ENCODE measurements at places on chromosomes 7 and 10.

DNA sequence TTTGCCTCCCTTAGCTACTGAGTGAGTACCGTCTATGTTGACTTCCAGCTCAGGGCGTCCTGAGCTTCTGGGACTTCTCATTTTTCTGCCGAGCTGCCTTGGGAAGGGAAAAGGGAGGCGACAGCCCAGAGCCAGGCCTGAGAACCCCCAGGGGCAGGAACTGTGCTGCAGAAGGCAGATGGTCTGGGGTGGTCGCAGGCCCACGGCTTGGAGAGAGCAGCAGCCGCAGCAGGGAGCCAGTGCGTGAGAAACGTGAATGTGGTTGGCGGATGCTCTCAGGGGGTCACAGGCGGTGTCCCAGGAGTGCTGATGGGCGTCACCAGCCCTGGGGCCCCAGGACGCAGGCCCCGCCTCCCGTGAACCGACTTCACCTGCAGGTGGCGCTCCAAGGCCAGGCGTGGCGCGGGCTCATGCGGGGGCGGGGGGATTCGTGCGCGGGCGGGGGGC is 9.2 kb upstream of the PWWP2B start:
- peak; percentile 79 for DNase-seq

GRCh38 chr10:86390337-86391120 is 23.9 kb upstream of the GRID1 start:
- DNase-seq: no peak

- no peak for DNase-seq
Observed at GRCh38 chr10:76150876-76151288, 719.5 kb downstream of the LRMDA start.

GRCh38 chr7:48876087-48876486 is 48.3 kb upstream of the CDC14C start:
- no peak for DNase-seq

DNA sequence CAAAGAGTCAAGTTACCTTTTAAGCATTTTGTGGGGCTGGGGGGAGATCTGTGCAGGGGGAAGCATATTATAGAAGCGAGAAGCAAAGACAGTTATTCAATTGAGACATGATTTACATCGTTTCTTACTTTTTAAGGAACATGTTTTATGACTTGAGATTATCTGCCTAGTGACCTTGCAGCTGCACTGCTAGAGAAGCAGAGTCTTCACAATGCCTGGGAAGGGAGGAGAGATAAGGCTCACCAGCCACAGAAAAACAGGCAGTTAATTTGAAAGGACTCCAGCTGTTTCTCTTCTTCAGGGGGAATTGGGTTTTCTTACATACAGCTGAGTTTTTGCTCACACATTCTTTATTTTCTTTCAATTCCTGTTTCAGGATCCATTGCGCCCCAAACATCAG is 31.0 kb downstream of the PHYH start:
- no peak for DNase-seq

DNA sequence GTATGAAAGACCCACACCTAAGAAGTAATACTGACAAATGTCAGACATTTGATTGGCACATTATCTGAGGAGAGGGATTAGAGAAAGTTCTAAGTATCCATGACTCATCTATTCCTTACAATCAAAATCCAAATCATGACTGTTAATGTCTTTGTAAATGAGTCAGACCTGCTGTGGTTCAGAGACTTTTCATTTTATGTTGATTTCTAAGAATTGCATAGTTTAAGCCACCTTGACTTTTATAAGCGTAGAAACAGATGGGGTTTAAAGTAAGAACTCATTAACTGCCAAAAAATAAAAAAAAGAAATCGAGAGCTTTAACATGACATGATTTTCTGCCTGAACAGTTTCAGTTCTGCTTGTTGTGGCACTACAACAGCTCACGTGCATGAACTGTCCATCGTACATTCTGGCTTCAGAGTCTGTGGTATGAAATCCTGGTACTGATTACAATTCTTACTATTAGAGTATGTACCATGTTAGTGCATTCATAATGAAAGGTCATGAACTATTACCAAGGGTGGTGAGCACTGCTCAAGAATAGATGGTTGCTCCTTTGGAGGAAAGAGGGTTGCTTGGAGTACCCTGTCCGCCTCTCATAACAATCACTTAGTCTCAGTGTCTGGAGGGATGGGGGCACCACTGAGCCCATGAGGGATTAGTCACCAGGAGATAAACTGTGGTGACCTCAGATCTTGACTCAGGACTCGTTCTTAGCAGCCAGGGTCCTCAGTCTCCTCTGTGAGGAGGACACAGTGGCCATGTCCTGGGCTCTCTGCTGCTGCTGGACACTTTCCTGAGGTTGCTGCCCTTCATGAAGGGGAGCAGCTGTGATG is 42.2 kb downstream of the ACSM6 start:
- DNase-seq: no peak

DNA sequence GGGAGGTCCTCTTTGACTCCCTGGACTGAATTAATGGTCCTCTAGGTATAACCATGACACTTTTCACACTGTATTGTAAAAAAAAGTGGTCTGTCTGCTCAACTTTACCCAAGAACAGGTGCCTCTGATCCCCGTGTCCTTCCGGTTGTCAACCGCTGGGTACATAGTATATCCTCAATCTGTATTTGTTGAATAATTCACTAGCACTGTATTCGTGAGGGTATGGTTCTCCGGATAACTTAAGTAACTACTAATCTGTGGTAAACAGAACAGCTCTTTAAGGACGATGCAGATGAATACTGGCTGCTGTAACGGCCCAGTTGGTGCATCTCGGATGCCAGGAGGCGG is 472 bp upstream of the ADAM22 start:
- no peak for DNase-seq

GRCh38 chr7:79837915-79838314 is 296.7 kb upstream of the GNAI1 start:
- no peak for DNase-seq

DNA sequence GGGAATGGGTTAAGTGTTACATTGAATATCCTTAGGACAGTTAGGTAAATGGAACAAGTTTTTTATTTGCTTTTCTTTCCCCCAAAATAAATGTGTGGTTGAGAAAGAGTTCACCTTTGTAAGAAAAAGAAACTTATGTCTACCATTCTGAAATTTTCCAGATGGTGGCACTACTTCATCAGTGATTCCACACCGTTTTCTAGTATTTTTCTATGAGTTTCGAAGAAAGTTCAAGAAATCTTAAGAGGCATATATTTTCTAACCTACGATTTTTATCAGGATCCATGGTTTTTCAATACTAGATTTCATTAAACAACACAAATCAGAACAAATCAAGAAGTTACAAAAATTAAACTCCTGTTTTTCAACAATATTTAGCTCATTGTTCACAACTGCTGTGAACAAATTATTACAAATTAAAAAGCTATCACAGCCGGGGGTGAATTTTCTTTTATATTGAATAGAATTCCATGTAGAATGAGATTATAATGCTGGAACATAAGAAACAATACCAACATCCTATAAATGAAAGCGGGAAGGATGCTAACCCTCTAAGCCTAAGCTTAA is 163.1 kb upstream of the NPVF start:
- no peak for DNase-seq

- DNase-seq: no peak
Observed at GRCh38 chr10:19941206-19941880, 125.1 kb downstream of the PLXDC2 start.

DNA sequence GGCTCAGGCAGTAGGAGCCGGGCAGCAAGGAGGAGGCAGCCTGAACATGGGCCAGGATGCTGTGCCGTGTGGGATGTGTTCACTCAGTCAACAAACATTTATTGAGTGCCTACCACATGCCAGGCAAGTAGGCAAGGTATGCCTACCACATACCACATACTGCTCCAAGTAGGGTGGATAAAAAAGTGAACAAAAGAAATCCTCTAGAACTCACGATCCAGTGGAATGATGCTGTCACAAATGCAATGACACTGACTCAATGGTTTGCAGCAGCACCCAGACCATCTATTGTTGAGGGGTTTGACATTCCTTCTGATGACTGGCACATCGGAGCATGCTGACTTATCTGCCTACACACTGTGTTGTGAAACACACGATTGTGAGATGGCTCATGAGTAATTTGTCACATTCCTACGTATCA is 413.5 kb downstream of the NRG3 start:
- no peak for DNase-seq

- no peak for DNase-seq
Observed at GRCh38 chr7:83799333-83799732, 150.4 kb upstream of the SEMA3E start.

DNA sequence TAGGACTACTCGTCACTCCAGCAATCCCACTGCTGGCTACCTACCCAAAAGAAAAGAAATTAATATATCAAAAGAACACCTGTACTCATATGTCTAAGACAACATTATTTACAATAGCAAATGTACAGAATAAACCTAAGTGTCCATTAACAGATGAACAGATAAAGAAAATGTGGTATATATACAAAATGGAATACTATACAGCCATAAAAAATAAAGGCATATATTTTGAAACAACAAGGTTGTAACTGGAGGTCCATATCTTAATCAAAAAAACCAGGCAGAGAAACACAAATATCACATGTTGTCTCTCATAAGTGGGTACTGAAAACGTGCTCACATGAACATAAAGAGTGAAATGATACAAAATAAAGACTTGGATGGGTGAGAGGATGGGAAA is 1073.3 kb upstream of the PHF14 start:
- no peak for DNase-seq

GRCh38 chr7:7792056-7792455 is 73.6 kb upstream of the RPA3 start:
- no peak for DNase-seq

GRCh38 chr10:102645388-102645740 is 1.1 kb downstream of the TRIM8 start:
- DNase-seq: peak; percentile 28

DNA sequence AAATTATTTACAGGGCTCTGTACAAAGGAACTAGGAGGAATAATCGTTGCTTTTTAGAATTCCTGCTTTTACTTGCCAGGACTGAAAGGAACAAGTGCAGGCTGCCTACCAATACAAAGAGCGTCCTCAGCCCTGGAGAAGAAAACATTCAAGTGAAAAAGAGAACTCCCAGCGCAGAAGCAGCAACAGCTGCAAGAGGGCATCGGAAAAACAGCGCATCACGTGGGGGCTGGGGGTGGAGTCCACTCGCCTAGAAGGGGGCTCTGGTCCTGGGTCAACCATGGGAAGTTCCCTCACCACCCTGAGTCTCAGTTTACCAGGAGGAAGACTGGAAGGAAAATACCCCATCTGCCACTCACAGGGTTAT is 385 bp upstream of the C10orf90 start:
- no peak for DNase-seq

GRCh38 chr10:75145590-75145989 is 34.1 kb downstream of the SAMD8 start:
- DNase-seq: no peak

GRCh38 chr10:117656385-117657367 is 114.1 kb downstream of the EMX2 start:
- no peak for DNase-seq

DNA sequence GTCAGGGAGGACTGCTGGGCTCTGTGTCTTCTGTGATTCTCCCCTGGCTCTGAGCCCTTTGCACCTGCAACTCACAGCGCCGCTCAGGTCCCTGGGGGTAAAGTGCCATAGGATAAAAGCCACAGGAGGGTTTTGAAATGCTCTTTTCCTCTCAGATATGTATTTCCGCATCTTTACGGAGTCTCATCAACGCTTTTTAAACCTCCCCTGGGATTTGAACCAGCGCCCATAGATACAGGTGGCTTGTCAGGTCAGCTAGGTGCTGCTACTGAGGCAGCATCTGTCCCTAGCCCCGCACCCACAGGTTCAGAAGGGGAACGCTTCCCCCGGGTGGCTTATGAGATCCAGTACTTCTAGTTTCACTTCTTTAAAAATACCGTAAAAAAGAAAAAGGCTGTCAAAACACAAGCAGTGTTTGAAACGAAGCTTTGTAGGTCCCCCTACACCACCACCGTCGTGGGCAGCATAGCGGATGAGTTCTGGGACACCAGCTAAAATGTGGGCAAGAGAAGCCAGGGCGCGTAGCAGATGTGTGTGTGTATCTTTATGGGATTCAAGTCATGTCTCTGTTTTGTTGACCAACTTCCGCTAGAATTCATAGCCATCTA is 173.5 kb downstream of the CUX1 start:
- DNase-seq: no peak

GRCh38 chr7:38385682-38386081 is 112.2 kb upstream of the TARP start:
- no peak for DNase-seq

GRCh38 chr10:69224862-69225657 is 4.9 kb downstream of the HKDC1 start:
- no peak for DNase-seq

DNA sequence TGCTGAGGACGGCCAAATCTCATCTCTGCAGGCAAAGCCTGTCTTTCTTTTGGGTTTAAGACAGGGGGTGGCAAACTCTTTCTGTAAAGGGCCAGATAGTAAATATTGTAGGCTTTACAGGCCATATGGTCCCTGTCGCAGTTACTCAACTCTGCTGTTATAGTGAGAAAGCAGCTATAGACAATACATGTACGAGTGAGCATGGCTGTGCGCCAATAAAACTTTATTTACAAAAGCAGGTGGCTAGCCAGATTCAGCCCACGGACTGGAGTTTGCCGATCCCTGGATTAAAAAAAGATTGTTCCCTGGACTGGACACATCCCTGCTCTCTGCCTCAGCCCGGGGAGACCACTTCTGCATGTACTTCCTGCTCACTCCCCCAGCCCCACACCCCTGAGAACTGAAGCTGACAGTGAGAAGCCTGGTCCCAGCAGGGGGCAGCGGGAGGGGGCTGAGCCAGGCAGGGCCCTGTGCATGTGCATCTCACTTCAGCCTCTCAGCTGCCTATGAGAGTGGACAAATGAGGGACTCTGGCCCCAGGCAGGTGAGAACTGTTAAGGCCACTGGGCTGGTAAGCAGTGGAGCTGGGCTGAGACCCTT is 392.4 kb downstream of the PLXNA4 start:
- DNase-seq: no peak

GRCh38 chr7:116030651-116031276 is at the start of gene TFEC:
TSS of gene TFEC (minus strand) at chr7:116030763. CDS start at chr7:115984441, 46,322 bp downstream.
- no peak for DNase-seq

GRCh38 chr10:52706332-52707070 is 66.1 kb downstream of the MBL2 start:
- DNase-seq: no peak

GRCh38 chr10:31620226-31621151 is 301.5 kb downstream of the ZEB1 start:
- DNase-seq: no peak

DNA sequence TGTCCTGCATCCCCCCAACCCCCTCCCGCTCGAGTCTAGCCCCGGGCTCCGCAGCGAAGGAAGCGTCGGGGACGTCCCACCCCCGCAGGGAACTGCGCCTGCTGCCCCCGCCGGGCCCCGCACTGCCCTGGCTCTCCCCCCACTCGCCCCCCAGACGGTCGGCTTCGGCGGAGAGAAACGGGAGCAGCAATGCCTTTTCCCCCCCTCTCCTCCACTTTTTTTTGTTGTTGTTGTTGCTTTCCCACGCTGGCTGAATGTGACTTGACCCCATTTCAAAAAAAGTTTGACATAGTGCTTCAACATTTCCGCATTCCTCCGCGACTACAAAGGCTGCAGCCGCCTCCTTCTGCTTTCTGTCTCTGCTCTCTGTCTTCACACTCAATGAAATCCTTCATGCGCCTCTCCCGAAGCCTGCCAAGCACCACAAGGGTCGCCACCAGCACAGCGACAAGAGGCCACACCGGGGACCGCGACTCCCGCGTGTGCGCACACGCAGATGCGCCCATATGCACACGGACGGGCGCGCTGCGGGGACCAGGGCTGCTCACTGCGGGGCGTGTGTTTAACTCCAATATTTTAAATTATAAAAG is 1.0 kb downstream of the CDK6 start:
- DNase-seq: peak; percentile 57

Data from CD8-positive, alpha-beta memory T cell (primary cell).